ENCODE measurements at places on chromosomes 4 and X. TPM values are rescaled to one million over a fixed set of nuclear protein-coding genes. Genes with fewer than 3 reads are reported as not detected.

The ARHGEF38 gene
- total RNA-seq = 0.37 TPM

The MAGED1 gene
- total RNA-seq = 181 TPM

The DGKK gene
- 0.19 TPM for total RNA-seq

The VCX gene
- not detected for total RNA-seq

The GATA1 gene
- not detected for total RNA-seq

The SH3BP2 gene
- 11.8 TPM for total RNA-seq

The NEIL3 gene
- 21.3 TPM for total RNA-seq

The SNCA gene
- total RNA-seq = 5.6 TPM

The CFAP99 gene
- not detected for total RNA-seq

The TMEM144 gene
- 2.0 TPM for total RNA-seq

The SPANXD gene
- not detected for total RNA-seq

The PABPC4L gene
- 1.6 TPM for total RNA-seq

The ZDHHC15 gene
- 6.3 TPM for total RNA-seq

The UBA1 gene
- total RNA-seq = 291 TPM

The CDKL2 gene
- 2.9 TPM for total RNA-seq

The NUDT10 gene
- 23.9 TPM for total RNA-seq

The CCDC120 gene
- 1.1 TPM for total RNA-seq

The CT45A1 gene
- total RNA-seq = not detected
